ENCODE measurements at places on chromosomes 5 and 9. TPM values are rescaled to one million over a fixed set of nuclear protein-coding genes. Genes with fewer than 3 reads are reported as not detected.

Gene IL17B
- not detected for polyA plus RNA-seq

Gene NRARP
- polyA plus RNA-seq, result 4.2 TPM

Gene APBA1
- 3.1 TPM for polyA plus RNA-seq

Gene ANKRD34B
- not detected for polyA plus RNA-seq

Gene SLC1A1
- polyA plus RNA-seq, result 0.23 TPM
